ENCODE measurements at places on chromosomes 7 and 10.

- no peak for DNase-seq
Measured at GRCh38 chr10:56547163-56547562, 186.1 kb upstream of the ZWINT start.

- DNase-seq, result no peak
Measured at GRCh38 chr7:105980645-105981396, 17.8 kb downstream of the CDHR3 start.

GRCh38 chr10:105148921-105149320, 507.8 kb downstream of the SORCS3 start:
- no peak for DNase-seq

- no peak for DNase-seq
Measured at GRCh38 chr7:102036958-102037357, 219.5 kb downstream of the CUX1 start.

DNA sequence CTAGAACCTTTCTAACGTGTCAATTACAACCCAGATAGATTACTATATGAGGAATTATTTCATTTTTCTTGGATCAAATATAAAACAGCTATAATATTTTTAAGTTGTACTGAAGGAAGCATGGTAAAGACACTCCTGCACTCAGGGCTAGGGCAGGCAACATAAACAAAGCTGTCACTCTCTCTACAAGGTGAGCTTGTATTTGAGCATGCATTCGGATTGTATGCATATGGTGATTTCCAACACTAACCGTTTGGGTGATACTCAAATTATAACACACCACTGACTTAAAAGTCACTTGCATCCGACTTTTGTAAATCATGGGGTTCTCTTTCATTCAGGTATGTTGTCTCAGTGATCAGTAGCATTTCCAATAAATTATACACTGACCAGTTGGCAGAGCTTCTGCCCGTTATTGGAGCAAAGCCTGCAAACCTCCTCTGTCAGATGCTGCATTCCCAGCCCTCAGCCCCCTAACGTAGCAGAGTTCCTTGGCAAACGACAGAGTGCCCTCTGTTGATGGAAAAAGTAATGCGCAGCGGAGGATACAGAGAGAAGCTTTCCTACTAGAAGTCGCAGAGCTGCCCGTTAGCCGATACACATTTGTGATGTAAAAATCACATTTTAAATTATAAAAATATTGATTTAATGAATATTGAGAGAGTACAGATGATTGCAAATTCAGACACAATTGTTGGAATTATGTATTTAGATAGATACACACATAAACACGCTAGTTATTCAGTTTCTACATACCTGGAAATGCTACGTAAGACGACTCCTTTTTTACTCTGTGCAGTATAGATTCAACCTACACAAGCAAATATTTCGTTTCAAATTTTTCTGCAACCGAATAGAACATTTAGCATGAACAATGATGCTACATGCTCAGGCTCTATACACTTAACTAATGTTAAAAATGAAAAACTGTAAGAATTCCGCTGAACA, 173.9 kb upstream of the SP4 start:
- no peak for DNase-seq

DNA sequence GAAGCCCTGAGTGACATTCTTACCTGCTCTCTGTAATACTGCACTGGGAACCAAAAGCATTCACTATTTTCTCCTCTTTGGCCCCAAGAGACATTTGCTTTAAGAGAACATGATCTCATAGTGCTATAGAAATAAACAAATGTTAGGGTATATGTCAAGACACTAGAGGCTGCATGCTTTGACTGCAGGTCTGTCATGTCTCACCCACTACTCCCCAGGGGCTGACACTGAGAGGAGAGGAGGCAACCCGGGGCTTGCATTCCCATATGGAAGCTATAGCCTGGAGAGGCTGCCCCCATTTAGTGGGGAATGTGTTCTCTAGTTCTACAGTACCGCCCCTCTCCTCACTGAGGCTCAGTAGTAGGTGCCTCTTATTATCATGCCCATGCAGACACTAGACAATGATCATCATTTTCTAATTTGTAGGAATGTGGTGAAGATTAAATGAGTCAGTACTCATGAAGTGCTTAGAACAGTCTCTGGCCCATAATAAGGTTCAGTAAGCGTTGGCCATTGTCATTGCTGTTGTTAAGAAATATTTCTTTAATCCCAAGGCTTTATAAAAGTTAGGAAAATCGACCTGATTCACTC, 4.9 kb upstream of the SLF2 start:
- no peak for DNase-seq

GRCh38 chr10:18455086-18455884, 196.1 kb downstream of the NSUN6 start:
- no peak for DNase-seq

- no peak for DNase-seq
Measured at GRCh38 chr7:101377189-101377736, 14.6 kb downstream of the COL26A1 start.

DNA sequence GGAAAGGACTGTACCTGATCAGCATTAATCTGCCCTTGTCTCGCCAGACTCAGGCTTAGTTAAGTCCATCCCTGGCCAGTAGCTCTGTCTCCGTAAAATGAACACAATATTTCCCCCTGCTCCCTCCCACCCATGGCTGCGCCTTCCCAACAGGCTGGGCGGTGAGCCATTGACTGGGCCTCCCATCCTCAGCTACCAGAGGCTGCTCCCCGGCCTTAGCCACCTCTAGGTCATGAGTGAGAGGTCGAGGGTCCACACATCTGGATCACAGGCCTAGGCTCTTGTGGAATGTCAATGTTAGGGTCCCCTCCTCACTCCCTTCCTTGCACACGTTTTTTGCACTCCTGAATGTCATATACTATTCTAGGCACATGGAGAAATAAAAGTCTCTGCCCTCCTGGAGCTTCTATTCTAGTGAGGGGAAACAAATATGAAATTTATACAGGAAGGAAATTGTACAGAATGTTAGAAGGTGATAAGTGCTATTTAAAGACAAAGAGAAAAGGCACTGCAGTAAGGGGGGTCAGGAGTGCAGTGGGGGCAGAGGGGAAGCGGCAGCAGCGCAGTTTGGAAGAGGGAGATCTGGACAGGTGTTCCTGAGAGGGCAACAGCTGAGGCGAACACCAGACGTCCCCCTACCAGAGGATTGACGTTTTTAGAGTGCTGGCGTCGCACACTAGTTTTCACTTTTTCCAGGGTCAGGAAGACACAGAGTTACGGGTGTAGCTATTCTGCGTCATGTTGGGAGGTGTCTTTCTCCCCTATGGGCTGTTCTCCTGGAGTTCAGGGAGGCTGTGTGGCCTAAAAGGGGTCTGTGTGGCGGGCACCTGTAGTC, 17.2 kb upstream of the EIF5AL1 start:
- no peak for DNase-seq

GRCh38 chr7:44238116-44238695, 37.4 kb downstream of the YKT6 start:
- DNase-seq, result no peak

GRCh38 chr7:100865372-100865911, 1.7 kb upstream of the TRIP6 start:
- DNase-seq, result no peak

GRCh38 chr7:88363249-88363648, 56.6 kb upstream of the STEAP4 start:
- DNase-seq, result no peak

DNA sequence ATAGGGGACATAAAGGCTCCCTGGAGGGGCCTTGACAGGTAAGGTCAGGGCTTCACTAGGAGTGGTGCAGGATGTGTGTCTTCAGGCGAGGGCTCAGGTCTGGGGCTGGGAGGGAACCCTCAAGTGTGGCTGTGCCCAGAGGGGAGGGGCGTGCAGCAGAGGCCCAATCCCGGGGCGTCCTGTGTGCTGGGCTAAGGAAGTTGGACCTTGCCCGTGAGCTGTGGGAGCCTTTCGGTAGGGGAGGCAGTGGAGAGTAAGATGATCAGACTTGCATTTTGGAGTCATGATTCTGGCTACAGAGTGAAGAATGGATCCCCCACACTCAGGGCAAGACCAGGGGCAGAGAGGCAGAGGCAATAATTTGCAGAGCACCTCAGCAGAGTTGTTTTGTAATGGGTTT, 145.4 kb downstream of the BUB3 start:
- no peak for DNase-seq

- DNase-seq, result no peak
Measured at GRCh38 chr7:142249918-142250317, 7.9 kb downstream of the PRSS58 start.

DNA sequence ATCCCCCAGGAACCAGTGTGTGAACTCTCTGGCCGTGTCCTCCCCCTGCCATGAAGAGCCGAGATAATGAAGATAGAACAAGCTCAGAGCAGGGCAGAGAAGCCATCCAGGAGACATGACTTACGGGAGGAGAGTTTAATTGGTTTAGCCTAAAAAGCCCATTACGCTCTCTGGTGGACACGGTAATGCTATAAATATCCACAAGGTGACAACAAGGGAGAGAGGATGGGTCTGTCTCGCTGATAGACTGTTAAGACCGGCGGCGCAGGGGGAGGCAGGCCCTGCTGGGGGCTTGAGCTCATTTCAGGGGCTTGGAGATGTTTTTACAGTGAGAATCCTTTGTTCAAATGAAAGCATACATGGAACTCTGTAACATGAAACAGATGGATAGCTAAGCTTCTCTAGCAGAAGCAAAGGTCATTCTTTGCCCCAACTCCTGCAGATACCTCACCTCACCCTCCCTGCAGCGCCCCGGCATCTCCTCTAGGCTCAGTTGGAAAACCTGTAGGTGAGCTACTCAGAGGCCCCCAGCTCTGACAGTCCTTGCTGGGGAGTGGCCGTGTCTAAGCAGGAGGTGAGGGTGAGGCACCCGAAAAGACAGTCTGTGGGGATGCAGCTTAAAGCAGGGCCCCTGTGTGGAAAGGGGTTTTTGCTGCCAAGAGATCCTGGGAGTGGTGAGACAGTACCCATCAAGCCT, 40.8 kb upstream of the LOXL4 start:
- no peak for DNase-seq

- no peak for DNase-seq
Measured at GRCh38 chr10:61785473-61786105, 115.9 kb upstream of the ARID5B start.

- no peak for DNase-seq
Measured at GRCh38 chr10:101331956-101332355, 22.0 kb upstream of the BTRC start.

DNA sequence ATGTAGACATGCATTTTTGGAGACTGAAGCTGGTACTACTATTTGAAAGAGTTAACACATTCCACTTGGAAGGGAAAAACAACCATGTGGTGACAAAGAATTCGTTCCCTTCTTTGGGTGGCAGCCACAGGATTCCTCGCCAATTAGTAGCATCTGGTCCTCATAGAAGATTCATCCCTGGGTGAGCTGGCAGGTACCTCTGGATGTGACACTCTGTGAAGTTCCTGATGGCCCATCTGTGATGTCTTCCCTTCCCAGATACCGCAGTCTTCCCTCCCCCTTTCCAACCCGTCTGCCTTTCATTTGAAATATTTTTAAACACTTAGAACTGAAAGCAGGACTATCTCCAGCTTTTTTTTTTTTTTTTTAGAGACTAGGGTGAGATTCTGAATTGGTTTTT, 569.5 kb downstream of the TYW1 start:
- DNase-seq, result no peak

DNA sequence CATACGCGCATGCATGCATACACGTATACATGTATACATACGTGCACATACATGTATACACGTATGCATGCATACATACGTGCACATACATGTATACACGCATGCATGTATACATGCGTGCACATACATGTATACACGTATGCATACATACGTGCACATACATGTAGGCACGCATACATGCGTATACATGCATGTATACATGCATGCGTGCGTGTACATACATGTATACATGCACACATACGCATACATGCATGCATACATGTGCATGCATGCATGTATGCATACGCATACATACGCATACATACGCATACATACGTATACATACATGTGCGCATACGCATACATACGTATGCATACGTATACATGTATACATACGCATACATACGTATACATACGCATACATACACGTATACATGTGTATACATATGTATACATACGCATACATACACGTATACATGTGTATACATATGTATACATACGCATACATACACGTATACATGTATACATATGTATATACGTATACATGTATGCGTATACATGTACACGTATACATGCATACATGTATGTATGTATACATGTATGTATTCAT, 19.0 kb upstream of the MTURN start:
- no peak for DNase-seq

DNA sequence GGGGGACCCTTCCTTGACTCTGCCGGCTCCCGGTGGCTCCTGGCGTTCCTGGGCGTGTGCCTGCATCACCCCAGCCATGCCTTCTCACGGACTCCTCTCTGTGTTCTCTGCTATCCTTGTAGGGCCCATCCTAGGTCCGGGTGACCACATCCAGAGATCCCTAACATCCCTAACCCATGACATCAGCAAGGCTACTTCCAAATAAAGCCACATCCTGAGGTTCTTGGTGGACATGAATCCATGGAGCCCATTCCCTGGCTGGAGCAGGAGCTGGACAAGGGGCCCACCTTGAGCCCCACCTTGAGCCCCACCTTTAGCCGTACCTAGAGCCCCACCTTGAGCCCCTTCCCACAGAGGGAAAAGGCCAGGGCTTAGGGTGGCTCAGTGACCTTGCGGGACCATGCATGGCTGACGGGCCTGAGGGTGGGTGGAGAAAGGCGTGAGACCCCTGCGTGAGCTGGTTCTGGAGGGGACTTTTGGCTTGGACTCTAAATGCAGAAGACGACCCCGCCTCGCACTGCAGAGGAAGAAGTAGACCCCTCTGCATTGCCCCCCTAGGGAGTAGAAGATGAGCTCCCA, 58.5 kb upstream of the INPP5A start:
- DNase-seq, result no peak

DNA sequence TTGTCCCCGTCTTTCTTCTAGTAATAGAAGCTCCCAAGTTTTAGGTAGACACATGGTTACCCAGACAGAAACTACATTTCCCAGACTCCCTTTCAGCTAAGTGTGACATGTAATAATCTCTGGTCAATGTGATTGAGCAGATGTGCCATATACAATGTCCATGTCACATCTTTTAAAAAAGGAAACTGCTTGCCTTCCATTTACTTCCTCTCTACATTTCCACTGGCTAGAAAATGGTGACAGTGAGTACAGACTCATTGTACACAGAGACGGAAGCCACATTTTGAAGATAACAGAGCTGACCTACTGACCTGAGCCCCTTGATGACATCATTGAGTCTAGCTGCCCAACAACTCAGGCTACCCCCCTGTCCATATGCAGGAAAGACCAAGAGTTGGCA, 21.3 kb downstream of the ZC3HAV1 start:
- DNase-seq, result no peak

- peak; percentile 65 for DNase-seq
Measured at GRCh38 chr10:77173615-77174461, 463.8 kb downstream of the KCNMA1 start.

DNA sequence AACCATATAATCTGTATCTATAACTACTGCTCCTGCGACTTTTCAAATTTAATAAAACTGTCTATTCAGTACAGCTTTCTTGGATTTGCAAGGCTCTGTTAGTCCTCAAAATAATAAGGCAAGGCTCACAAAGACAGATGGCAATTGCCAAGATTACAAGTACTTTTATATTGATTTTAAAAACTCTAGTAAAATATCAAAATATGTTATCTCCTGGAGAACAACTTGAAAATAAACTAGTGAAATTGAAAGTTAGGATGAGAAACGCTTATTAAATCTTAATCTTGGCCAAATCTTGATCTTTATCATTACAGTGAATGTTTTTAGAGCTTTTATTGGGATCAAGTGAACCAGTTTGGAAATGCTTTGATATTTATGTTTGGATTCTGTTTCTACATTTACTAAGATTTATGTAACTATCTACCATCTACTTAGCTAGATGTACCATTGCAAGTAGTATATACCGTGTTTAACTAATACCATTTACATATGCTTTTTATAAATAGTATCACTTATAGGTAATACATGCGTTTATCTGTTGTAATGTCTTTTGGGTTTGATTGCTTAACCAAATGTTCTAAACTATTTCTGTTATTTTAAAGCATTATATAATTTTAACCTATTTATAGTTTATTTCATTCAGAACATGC, 70.0 kb downstream of the CABCOCO1 start:
- no peak for DNase-seq

Data from activated CD4-positive, CD25-positive, alpha-beta regulatory T cell treated with anti-CD3 and anti-CD28 coated beads, Interleukin-2, amount 50 U/mL, for 72 hours (primary cell).